Stomach (tissue), 19 donors: ENCODE measurements at places on chromosomes 4 and X. TPM values are rescaled to one million over a fixed set of nuclear protein-coding genes. Genes with fewer than 3 reads are reported as not detected.

AKAP4 gene
- not detected for total RNA-seq

VCX gene
- total RNA-seq, result not detected

DOK7 gene
- 8.0 TPM for total RNA-seq

FABP2 gene
- 14.3 TPM for total RNA-seq

CYTL1 gene
- 1.3 TPM for total RNA-seq

- DNase-seq, result no peak
Measured at GRCh38 chr4:110484767-110485166, 8.8 kb downstream of the ENPEP start.

DNA sequence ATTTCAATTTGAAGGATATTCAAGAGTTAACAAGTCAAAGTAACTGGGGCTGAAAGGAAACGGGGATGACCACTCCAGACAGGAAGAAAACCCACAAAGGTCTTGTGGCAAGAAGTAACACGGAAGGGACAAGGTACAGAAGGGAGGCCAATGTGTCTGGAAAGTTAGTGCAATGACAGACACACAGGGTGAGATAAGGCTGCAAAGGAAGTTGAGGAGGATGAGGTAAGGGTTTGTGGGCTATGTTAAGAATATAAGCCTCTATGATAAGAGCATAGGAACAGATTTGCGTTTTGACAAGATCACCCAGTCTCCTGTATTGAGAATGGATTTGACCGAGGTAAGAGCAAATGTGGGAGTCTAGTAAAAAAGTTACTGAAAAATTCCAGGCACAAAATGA lies 21.9 kb upstream of the EMCN start:
- DNase-seq, result no peak

DNA sequence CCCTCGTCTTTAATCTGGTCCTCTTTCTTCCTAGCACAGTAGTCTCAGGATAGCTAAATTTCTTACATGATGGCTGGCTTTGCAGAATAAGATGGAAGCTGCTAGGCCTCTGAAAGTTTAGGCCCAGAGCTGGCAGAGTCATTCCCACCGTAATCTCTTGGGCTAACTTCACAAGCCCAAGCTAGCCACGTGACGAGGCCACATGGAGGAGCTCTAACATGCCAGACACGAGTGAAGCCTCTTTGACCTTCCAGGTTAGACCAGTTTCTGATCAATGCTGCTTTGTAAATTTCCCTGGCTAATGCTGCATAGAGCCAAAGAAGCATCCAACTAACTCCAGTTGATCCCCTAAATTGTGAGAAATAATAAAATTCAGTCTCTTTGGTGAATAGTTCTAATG lies 9.5 kb upstream of the CENPE start:
- no peak for DNase-seq
